ENCODE measurements at places on chromosomes 2 and 18.

DNA sequence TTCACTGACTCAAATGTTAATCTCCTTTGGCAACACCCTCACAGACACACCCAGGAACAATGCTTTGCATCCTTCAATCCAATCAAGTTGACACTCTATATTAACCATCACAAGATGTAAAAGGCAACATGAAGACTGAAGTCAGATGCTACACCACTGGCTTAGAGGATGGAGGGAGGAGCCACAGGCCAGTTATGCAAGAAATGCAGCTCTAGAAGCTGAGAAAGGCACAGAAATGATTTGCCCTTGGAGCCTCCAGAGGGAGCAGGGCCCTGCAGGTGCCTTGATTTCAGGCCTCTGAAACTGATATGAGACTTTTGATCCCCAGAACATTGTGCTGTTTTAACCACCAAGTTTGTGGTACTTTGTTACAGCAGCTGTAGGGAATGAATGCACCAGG lies 276.3 kb downstream of the KCNS3 start:
- DNase-seq = peak; percentile 41

DNA sequence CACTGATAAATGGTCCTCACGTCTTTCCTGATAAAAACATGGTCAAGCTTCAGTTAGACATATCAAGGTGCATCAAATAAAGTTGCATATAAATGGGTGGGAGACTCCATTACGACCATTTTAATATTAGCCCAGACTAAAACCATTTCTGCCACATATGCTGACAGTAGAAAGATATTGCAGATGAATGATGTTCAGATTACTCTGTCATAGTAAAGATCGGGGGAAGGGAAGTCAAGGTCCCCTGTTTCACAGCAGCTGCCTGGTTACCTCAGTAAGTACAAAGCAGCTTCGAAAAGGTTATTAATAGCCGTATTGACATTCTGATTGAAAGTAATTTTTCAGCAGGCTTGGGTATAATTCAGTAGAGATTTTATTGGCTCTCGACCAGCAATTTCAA lies 927.7 kb upstream of the CDH2 start:
- no peak for DNase-seq

DNA sequence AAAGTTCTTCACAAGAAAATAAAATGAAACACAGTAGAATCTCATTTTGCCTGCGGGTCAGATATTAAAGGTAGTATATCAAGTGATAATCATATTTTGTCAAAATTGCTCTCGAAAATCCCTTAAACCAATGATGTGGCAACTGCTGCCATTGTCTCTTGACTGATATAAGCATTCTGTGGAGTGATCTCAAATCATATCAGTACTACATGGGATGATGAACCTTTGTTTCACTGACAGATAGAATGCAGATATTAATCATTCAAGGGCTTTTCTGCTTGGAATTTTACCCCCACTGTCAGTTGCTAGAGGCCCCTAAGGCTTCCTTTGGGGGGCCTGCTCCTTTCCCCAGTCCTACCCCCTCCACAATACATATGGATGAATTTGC lies 31.3 kb upstream of the MALL start:
- DNase-seq = no peak

DNA sequence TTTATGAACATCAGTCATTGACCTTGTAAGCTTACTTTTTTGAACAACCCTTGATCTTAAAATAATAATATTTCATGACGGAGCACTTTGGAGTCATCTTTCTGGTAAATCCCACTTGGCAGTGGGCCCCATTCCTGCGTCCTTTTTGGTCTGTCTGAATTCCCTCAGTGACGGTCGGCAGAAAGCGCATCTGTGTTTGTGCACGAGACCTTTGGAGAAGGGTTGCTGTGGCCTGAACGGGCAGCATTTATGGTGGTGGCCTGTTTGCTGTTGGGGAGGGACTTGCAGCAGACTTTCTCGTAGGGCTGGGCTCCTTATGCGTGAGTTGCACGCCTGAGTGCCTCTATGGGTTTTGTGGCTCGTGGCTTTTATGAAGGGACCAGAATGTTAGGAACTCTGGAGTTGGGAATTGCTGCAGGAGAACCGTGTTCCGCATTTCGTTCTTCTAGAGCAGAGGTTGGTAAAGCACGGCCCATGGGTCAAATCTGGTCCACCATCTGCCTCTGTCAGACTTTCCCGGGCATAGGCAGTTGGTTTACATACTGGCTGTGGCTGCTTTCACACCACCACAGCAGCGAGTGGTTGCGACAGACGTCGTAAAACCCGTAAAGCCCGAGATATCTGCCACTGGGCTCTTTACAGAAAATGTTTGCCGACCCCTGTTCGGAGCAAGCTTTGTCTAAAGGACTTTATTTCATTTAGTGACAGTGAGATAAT lies 30.8 kb downstream of the LPIN1 start:
- no peak for DNase-seq

DNA sequence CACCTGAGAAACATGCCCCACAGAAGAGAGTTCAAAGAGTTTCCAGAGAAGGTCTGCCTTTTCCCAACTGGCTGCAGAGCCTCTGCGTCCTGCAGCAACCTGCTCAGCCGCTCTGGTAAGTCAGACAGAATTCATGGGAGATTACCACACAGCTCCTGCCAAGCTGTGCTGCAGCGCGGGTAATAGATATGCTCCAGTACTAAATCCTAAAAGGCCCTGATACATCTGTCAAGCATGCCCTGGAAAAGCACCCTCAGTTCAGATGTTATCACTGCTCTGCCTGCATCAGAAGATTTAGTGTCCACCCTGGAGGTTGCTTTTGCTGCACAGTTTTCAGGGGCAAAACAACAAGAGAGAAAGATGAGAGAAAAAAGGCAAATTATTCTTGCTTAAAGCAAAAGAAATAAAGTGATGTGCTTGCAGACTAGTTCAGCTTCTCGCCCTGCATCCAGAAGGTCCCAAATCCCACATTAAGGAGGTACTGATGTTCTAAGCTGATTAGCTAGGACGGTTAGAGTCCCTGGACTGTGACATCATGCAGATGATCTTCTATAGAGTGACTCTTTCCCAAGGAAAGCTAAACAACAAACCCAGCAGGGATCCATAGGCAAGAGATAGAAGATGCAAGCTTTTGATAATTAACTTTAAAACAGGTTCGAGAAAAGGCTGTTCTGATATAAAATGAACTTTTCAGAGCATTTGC lies 488.6 kb downstream of the BCL11A start:
- no peak for DNase-seq

DNA sequence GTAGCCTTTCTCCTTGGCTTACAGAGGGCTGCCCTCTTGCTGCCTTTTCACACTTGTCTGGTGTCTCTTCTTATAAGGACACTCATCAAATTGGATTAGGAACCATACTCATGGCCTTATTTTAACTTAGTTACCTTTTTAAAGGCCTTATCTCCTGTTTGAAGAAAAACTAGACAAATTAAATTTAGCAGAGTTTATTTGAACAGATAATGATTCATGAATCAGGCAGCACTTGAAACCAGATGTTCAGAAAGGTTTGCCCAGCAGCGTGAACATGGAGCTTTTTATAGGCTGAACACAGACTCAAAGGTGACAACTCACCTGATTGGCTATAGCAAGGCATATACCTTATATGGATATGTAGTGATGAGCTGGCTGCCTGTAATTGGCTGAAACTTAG lies 238.0 kb downstream of the GULP1 start:
- DNase-seq = no peak

DNA sequence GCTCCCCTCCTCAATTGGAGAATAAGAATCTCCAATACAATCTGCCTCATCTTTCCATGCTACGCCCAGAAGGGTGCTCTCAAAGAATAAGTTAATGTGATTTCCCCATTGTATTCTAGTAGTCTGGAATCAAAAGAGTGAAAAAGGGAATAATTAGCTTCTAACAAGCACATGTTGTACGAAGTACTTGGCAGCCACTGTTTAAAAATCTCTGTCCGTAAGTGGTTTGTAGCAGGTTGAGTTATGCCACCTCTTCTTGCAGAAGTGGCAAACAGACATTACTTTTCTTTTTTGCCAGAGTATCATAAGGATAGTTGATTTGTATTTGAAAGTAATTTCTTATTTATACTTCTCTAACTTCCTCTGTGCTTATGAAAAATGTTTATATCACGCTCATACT lies 184.7 kb downstream of the CD226 start:
- DNase-seq = no peak

DNA sequence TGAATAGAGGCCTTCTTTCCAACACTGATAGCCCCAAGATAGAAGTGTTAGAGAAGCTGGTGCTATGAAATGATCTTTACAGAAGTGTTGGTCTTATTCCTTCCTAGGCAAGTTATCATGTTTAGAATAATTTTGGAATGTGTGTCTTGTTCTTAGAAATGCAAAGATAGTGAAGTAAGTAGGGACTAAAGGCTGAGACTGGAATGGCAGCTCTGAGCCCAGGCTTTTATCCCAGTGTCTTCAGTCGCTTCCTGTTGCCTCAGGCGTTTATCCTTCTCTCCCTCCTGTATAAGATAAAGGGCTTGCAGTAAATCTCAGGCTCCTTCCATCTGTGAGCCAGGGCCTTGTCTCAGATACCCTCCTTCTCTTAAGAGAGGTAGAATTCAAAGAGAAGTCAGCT lies 218.1 kb downstream of the TPGS2 start:
- DNase-seq = no peak

DNA sequence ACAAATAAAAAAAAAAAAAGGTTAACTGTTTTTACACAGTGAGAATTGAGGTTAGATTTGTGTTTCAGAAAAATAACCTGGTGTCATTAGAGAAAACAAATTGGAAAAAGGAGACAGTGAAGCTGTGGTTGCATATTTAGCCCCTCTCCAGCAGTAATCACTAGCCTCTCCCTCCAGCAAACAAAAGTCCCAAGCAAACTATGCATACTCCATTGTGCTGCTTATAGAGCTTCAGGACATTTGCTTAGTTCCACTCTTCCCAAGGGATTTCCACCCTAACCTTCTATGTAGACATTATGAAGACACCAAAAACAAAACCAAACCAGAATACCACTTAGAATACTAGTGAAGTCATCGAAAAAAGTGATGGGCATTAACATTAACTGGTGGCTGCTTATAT lies 534.2 kb upstream of the CDH2 start:
- no peak for DNase-seq

- no peak for DNase-seq
Observed at GRCh38 chr18:49572611-49573345, 10.9 kb downstream of the LIPG start.

GRCh38 chr18:42011053-42011452 lies 56.0 kb downstream of the PIK3C3 start:
- no peak for DNase-seq

GRCh38 chr2:210215120-210215519 lies 10.1 kb downstream of the ACADL start:
- no peak for DNase-seq

GRCh38 chr2:191218292-191218898 lies 26.8 kb upstream of the MYO1B start:
- DNase-seq = peak; percentile 41

All from SW480 (cell line).